ENCODE measurements at places on chromosomes 6 and 20.
A peak's percentile ranks its signal among the peaks of the same experiment; 100 is the strongest.

GRCh38 chr6:24359640-24360454, 2.0 kb upstream of the DCDC2 start:
- no peaks in the 10 kb centered on the region for H3K27me3 ChIP-seq
- H3K4me3 ChIP-seq, result peak overlapping the region; percentile 38
- no peaks in the 10 kb centered on the region for H3K36me3 ChIP-seq
- H3K27ac ChIP-seq, result no peak overlapping the region
- peaks cover 24% of the 10 kb centered on the region for H3K4me1 ChIP-seq

GRCh38 chr6:161100072-161100471, 108.5 kb downstream of the MAP3K4 start:
- peaks cover 69% of the 10 kb centered on the region for H3K36me3 ChIP-seq
- no peaks in the 10 kb centered on the region for H3K27me3 ChIP-seq
- DNase-seq, result no peak
- no peak overlapping the region for H3K4me3 ChIP-seq
- H3K27ac ChIP-seq, result no peak overlapping the region

DNA sequence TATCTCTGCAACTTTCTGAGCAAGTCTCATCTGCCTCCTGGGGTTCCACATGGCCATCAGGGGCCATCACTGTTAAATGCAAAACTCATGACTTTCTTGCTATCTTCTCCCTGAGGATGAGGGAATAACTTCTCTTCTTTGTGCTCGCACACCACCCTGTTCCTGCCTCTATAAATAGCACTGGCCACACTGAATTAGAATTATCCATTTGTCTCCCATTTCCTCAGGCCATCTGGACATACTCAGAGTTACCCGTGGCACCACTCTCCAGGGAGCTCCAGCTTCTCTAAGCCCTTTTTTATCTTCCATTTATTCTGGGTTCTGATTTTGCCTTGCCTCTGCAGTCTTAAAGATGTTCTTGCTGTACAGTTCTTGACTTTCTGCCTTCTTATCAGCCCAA, 72.8 kb upstream of the ECI2 start:
- no peak for DNase-seq
- H3K4me1 ChIP-seq, result no peaks in the 10 kb centered on the region
- H3K4me3 ChIP-seq, result no peak overlapping the region
- H3K27ac ChIP-seq, result no peak overlapping the region

- no peaks in the 10 kb centered on the region for H3K27me3 ChIP-seq
- H3K4me3 ChIP-seq, result no peak overlapping the region
- H3K36me3 ChIP-seq, result peaks cover 52% of the 10 kb centered on the region
- DNase-seq, result no peak
- no peak overlapping the region for H3K27ac ChIP-seq
- H3K4me1 ChIP-seq, result no peaks in the 10 kb centered on the region
Observed at GRCh38 chr20:17636523-17637412, 45.3 kb downstream of the RRBP1 start.

DNA sequence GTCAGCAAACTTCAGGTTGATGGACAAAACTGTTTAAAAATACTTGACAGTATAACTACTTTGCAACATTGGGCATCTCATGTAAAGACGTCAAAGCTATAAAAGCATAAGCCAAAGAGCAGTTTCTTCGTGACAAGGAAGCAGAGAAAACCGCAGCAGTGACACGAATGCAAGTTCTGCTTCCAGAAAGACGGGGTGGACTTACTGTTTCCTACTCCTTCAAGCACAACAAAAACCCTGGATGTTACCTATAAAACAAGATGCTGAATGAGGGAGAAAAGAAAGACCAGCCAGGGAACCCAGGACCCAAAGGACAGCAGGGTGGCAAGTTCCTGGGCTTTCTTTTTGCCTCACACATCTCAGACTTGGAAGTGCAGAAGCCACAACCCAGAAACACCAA, 98.0 kb downstream of the DLL1 start:
- H3K4me1 ChIP-seq, result no peaks in the 10 kb centered on the region
- DNase-seq, result no peak
- no peak overlapping the region for H3K27ac ChIP-seq
- H3K36me3 ChIP-seq, result no peaks in the 10 kb centered on the region

- DNase-seq, result no peak
- H3K27ac ChIP-seq, result no peak overlapping the region
- H3K4me3 ChIP-seq, result no peak overlapping the region
Observed at GRCh38 chr6:114280239-114280982, 62.4 kb downstream of the HS3ST5 start.

DNA sequence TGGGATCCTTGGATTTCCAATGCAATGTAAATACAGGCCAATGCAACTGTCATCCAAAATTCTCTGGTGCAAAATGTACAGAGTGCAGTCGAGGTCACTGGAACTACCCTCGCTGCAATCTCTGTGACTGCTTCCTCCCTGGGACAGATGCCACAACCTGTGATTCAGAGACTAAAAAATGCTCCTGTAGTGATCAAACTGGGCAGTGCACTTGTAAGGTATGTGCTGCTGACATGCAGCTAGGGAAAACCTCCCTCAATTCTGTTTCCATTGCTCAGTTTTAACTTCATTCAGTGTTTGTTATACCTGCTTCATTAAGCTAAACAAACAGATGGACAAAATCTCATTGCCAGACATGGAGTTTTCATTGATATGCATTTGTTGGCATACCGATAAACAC, 397.1 kb downstream of the ARHGAP18 start:
- H3K4me1 ChIP-seq, result no peaks in the 10 kb centered on the region
- H3K4me3 ChIP-seq, result no peak overlapping the region
- peaks cover 2% of the 10 kb centered on the region for H3K27me3 ChIP-seq
- H3K36me3 ChIP-seq, result no peaks in the 10 kb centered on the region
- no peak overlapping the region for H3K27ac ChIP-seq

GRCh38 chr6:66771626-66772025, 1064.6 kb upstream of the EYS start:
- no peak for DNase-seq
- no peaks in the 10 kb centered on the region for H3K27me3 ChIP-seq
- H3K27ac ChIP-seq, result no peak overlapping the region
- H3K4me1 ChIP-seq, result no peaks in the 10 kb centered on the region

DNA sequence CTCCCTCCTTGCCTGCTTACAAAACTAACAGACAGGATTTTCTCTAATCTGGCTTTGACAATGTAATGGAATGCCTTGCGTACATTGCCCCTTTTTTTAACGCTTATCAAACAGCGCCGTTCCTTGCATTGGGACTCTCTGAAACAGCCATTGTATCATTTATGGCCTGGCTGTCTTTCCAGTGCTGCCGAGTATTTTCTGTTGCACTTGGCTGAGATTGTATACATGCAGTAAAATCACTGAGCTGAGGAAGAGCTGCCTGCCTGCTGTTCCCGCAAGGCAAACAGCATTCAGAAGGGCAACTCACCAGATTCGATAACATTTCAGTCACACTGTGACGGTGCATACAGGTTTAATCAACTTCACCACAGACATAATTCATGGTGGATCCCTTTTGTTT, 106.0 kb downstream of the SH3BGRL2 start:
- no peak overlapping the region for H3K27ac ChIP-seq
- H3K4me1 ChIP-seq, result no peaks in the 10 kb centered on the region
- DNase-seq, result no peak

GRCh38 chr6:140388192-140388802, 1013.8 kb upstream of the CITED2 start:
- no peaks in the 10 kb centered on the region for H3K27me3 ChIP-seq
- no peak for DNase-seq
- no peaks in the 10 kb centered on the region for H3K36me3 ChIP-seq
- H3K27ac ChIP-seq, result no peak overlapping the region
- no peak overlapping the region for H3K4me3 ChIP-seq

GRCh38 chr6:169023161-169023874, 230.3 kb downstream of the THBS2 start:
- H3K4me3 ChIP-seq, result no peak overlapping the region
- H3K4me1 ChIP-seq, result no peaks in the 10 kb centered on the region
- no peak overlapping the region for H3K27ac ChIP-seq
- H3K36me3 ChIP-seq, result no peaks in the 10 kb centered on the region
- H3K27me3 ChIP-seq, result peaks cover 9% of the 10 kb centered on the region
- DNase-seq, result no peak

DNA sequence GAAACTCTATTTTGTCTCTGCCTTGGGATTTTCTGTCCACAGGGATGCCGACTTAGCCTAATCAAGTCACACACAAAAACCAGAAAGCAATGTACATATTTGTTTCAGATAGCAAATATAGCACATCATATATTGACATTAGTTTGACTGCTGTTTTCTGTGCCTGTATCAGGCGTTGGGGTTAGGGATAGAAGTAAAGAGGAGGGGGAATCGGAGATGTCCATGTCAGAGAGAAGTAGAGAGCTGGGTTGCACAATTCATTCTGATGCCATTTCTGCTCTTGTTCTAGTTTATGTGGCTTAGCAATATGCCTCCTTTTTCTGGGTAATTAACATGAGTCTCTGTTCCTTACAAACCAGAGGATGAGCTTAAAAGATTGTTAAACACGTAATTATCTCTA, 14.7 kb upstream of the IPCEF1 start:
- H3K27ac ChIP-seq, result no peak overlapping the region
- H3K36me3 ChIP-seq, result no peaks in the 10 kb centered on the region
- no peaks in the 10 kb centered on the region for H3K4me1 ChIP-seq
- H3K27me3 ChIP-seq, result no peaks in the 10 kb centered on the region
- DNase-seq, result no peak

DNA sequence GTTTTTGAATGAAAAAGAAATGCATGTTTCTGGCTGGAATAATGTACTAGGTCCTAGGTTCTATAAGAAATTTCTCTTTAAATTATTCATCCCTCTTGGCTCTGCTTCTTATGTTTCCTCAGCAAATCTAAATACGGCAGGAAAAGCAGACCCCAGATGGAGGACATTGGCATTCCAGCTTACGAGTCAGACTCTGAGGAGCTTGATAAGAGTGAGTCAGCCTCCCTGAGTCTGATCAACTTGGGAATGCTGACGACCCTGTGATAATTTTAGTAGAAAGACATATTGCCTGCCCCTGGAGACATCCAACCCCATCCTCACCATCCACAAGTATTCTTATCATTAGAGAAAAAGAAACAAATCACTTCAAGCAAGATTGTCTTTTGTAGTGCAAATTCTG, 509.7 kb upstream of the MARCKS start:
- DNase-seq, result no peak
- no peak overlapping the region for H3K4me3 ChIP-seq
- peaks cover 4% of the 10 kb centered on the region for H3K4me1 ChIP-seq

- H3K4me3 ChIP-seq, result no peak overlapping the region
- H3K27me3 ChIP-seq, result no peaks in the 10 kb centered on the region
- H3K4me1 ChIP-seq, result no peaks in the 10 kb centered on the region
- no peak overlapping the region for H3K27ac ChIP-seq
Observed at GRCh38 chr6:153210083-153210482, 79.0 kb upstream of the RGS17 start.
